ENCODE measurements at places on chromosomes 12 and 14.

GRCh38 chr12:101470939-101471338 lies 4.2 kb upstream of the SPIC start:
- no peak for DNase-seq

DNA sequence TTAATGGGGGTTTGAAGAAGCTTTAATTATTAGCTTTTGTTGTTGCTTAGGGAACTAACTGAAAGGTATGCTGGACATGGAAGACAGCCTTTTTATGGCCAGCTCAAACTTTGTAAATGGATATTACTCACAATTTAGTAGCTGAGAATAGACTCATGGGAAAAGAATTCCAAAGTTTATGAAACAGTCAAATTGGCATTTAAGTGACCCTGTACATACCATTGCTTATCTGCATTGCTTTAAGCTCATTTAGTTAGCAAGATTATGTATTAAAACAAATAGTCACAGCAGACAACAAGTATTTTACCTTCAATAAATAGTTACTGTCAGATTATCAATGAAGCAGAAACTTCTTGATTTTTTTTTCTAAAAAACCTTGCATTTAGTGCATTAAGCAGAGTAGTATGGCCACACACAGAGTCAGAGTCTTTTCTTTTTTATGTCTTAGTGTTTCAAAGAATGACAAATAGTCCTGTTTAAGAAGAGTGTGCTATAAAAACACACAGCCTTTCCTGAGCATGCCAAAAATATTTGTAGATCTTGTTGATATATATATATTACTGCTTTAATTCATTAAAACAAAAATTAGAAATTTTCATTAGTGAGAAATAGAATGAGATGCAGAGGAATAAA lies 102.2 kb downstream of the TTC6 start:
- DNase-seq, result no peak

- no peak for DNase-seq
Measured at GRCh38 chr14:52458721-52459085, 93.6 kb downstream of the TXNDC16 start.

- DNase-seq, result no peak
Measured at GRCh38 chr14:38731962-38732361, 371.1 kb downstream of the SEC23A start.

DNA sequence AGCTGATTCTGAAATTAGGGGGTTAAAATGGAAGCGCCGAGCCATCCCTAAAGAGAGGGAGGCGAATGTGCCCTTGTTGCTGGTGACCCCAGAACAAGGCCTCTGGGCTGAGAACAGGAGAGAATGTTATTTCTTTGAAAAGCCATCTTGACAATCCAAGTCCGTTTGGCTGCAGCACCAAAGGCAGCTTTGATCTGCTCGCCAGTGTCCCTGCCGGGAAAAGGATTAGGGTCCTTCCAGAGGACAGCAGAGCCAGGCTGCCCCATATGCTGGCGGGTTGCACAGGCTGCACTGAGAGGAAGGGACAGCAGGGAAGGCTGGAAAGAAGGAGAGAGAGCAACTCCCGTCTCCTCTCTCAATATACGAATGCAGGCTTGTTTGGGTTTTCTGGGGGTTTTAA lies 141.7 kb downstream of the TMEM132C start:
- peak; percentile 87 for DNase-seq

DNA sequence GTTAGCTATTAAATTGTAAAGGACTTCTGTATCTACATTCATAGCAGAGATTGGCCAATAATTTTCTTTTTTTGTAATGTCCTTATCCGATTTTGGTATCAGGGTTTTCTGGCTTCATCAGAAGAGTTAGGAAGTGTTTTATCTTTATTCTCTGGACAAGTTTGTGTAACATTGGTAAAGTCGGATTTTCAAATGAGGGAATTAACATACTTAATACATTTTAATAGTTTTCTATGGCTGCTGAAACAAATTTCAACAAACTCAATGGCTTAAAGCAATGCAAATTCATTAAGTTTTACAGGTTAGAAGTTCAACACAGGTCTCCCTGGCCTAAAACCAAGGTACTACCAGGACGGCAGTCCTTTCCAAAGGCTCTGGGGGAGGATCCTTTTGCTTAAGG lies 13.2 kb upstream of the SLC8A3 start:
- no peak for DNase-seq

- DNase-seq, result no peak
Measured at GRCh38 chr12:71955970-71956369, 17.3 kb downstream of the TPH2 start.

DNA sequence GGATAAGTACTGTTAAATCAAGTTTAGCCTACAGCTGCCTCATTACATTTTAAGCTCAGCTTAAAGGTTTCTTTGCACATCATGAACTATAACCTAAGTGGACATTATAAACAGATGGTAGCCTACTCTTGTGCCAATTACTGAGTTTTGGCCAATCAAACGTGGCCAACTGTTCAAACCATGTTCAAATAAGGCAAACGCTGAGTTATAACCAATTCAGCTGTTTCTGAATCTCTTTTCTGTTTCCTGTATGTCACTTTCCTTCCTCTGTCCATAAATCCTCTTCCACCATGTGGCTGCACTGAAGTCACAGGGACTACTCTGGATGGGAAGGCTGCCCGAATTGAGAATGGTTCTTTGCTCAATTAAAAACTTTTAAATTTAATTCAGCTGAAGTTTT lies 98.4 kb downstream of the BCAT1 start:
- DNase-seq, result no peak

DNA sequence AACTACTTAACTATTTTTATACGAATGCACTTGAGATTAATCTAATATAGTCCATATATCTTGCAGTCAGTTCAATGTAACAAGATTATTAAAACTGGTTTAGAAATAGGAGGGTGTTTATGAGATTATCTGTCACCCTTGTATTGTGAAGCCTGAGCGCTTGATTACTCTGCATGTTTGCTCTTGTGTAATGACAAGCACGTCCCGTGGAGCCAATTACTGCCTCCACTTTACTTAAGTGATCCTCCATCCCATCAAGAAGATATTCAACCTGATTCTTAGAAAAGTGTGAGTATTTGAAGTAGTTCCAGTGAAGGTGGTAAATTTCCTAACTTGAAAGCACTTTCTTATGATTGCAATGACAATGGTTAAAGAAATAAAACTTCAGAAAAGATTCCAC lies 415.2 kb upstream of the GARIN6 start:
- no peak for DNase-seq

DNA sequence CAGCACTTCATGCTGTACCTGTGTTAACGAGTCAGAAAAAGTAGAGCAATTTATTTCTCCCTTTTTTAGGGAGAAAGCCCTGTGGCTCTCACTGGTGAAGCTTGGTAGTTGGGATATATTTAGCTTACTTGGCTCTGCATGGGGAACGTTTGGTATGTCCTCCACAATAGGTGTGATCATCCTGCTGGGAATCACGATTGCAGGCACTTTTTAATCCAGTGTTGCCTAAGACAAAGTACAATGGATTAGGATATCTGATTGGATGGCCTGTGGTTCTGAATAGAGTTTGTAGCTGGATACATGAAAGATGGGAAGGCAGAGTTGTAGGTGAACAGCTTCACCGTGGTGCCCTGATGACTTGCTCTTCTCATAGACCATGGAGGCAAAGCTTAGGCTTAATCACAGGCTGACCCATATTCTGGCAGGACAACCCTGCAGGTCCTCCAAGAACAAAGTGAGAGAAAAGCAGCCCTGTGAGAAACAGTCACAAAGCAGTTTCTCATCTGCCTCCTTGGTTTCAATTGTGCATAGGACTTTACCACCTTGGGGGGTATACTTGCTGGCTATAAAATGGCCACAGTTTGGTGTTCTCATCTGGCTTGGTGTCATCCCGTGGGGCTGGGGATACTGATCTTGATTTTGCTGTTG lies 7.5 kb downstream of the RESF1 start:
- no peak for DNase-seq

DNA sequence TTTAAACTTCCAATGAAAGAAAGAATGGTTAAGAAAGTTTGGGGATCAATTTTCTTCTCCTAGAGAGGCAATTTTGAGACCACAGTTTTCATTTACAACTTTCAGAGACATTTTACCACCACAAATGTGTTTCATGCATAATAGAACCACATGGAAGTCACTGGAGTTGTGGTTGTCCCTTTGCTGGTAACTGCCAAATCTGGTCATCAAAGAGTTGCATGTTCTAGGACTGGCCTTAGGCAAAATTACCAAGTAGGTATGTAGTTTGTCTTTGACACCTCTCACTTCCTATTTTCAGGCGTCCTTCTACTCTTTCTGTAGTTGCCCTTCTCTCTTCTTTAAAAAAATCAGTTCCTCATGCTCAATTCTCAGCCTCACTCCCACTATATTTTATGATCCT lies 54.3 kb upstream of the TMX1 start:
- no peak for DNase-seq

DNA sequence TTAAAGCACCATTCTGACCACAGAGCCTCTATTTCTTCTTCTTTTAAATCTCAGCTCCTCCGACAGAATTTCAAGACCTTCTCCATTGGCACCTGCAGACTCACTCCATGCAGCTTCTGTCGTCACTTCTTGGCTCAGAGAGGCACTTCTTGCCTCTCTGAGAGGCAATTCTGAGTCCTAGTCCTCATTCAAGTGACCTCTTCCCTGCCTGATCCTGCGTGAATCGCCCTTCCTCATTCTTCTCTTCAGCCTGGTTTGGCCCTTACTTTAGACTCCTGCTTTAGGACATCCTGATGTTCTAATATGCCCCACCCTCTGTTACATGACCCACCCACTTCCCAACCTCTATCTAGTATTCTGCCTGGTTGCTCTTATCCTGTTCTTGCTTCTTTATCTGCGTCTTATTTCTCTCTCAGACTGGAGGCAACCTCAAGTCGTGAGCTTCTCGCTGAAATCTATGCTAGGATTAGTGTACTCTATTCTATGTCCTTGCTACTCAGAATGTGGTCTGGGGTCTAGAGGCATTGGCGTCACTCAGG lies 55.6 kb upstream of the CISTR start:
- DNase-seq, result no peak

GRCh38 chr12:33587784-33588712 lies 148.4 kb upstream of the SYT10 start:
- no peak for DNase-seq

- DNase-seq, result no peak
Measured at GRCh38 chr14:35284506-35284905, 7.7 kb upstream of the PSMA6 start.

DNA sequence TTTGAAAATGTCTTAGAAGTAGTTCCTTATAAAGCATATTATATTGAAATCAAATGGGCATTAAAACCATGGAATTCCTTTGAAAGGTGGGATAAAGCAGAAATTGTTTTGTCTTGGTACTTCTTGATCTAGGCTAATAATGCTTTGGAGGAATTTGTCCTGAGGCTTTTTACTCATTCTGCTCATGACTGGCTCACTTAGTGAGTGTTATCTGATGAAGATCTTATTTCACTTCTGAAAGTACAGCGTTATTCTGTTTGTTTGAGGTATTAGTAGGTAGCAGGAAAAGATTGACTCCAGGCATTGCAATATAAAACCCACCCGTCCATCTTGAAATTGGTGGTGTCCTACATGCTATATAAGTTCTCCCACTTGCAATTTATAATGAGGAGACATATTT lies 5.5 kb downstream of the C12orf71 start:
- no peak for DNase-seq

- no peak for DNase-seq
Measured at GRCh38 chr14:36052681-36053080, 123.8 kb downstream of the PTCSC3 start.

GRCh38 chr14:68938271-68939150 lies 40.6 kb downstream of the ACTN1 start:
- peak; percentile 83 for DNase-seq

DNA sequence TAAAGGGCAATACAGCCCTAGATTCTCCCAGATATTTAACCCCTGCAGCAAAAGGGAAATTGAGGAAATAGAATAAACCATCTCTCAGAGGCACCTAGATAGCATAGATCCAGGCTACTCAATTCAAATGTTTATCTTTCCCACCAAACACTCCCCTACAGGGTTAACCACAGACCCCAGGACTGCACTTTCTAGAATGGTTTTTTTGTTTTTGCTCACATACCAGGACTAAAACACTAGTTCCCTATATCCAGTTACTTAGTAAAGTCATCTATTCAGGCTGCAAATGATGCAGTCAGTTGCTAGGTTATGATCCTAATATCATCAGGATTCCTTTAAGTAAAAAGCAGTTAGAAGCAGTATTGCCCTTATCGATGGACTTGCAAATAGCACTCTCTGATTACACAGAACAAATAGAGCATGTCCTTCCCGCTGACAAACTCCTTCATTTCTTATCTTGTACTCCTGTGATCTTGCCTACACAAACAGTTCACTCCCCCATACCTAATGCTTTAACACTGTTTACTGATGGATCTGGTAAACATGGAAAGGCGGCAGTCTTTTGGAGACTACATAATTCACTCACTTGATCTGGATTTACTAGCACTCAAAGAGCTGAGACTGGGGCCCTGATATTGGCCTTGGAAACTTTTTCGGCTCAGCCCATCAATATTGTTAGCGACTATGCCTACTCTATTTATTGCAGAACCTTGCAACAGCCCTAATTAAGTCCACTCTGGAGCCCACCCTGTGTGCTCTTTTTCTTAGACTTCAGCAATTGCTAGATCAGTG lies 257.2 kb upstream of the DIO2 start:
- peak; percentile 30 for DNase-seq

GRCh38 chr14:105068818-105069217 lies 3.6 kb upstream of the GPR132 start:
- DNase-seq, result no peak

- DNase-seq, result no peak
Measured at GRCh38 chr12:89236237-89236636, 116.1 kb downstream of the DUSP6 start.

GRCh38 chr14:59849411-59850130 lies 21.0 kb downstream of the RTN1 start:
- DNase-seq, result peak; percentile 8

GRCh38 chr12:99649551-99649950 lies 2.0 kb downstream of the GARIN6 start:
- no peak for DNase-seq

DNA sequence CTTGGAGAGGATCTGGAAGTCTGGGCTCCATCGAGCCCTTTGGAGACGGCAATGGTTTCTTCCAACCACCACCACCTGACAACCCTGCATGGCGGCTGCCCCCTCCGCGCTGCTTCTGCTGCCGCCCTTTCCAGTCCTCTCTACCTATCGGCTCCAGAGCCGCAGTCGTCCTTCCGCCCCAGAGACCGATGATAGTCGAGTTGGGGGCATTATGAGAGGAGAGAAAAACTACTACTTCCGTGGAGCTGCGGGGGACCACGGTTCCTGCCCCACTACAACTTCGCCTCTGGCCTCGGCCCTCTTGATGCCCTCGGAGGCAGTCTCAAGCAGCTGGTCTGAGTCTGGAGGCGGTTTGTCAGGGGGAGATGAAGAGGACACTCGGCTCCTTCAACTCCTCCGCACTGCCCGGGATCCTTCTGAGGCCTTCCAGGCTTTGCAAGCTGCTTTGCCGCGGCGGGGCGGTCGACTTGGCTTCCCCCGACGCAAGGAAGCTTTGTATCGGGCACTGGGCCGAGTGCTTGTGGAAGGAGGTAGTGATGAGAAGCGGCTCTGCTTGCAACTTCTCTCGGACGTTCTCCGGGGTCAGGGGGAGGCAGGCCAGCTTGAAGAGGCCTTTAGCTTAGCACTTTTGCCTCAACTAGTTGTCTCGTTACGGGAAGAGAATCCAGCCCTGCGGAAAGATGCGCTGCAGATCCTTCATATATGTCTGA lies 499 bp downstream of the TOGARAM1 start:
- peak; percentile 80 for DNase-seq

GRCh38 chr14:104509673-104510072 lies 69.9 kb upstream of the C14orf180 start:
- DNase-seq, result no peak

Data from lung (tissue), 17 donors.